Stomach (tissue), 19 donors: ENCODE measurements at places on chromosomes 3 and 15.

- DNase-seq = no peak
Measured at GRCh38 chr3:180102134-180102533, 65.4 kb upstream of the PEX5L start.

DNA sequence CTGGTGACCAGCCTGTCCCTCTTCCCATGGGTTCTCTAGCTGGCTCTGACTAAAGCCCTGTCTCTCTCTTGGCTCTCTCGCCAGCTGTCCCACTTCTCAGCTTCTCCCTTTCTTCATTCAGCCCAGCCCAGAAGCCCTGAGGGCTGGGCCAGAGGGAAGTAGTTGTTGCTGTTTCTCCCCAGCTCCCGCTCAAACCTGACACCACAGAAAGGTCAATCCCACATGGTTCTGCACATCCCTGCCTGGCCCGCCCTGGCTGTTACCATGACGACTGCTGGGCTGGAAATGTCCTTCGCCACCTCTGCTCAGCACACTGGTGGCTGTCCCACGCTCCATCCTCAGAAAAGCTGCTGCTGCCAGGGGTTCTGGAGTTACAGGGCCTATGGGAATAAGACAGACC lies 25.9 kb downstream of the CCDC32 start:
- no peak for DNase-seq

- no peak for DNase-seq
Measured at GRCh38 chr15:55475842-55476241, 32.2 kb downstream of the DNAAF4 start.

DNA sequence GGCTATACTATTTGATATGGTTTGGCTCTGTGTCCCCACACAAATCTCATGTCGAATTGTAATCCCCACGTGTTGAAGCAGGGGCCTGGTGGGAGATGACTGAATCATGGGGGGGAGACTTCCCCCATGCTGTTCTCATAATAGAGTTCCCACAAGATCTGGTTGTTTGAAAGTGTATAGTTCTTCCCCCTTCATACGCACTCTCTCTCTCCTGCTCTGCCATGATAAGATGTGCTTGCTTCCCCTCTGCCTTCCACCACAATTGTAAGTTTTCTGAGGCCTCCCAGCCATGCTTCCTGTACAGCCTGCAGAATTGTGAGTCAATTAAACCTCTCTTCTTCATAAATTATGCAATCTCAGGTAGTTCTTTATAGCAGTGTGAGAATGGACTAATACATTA lies 290.1 kb upstream of the CHRM5 start:
- DNase-seq = no peak

GRCh38 chr3:180066598-180066997 lies 29.9 kb upstream of the PEX5L start:
- DNase-seq = no peak

DNA sequence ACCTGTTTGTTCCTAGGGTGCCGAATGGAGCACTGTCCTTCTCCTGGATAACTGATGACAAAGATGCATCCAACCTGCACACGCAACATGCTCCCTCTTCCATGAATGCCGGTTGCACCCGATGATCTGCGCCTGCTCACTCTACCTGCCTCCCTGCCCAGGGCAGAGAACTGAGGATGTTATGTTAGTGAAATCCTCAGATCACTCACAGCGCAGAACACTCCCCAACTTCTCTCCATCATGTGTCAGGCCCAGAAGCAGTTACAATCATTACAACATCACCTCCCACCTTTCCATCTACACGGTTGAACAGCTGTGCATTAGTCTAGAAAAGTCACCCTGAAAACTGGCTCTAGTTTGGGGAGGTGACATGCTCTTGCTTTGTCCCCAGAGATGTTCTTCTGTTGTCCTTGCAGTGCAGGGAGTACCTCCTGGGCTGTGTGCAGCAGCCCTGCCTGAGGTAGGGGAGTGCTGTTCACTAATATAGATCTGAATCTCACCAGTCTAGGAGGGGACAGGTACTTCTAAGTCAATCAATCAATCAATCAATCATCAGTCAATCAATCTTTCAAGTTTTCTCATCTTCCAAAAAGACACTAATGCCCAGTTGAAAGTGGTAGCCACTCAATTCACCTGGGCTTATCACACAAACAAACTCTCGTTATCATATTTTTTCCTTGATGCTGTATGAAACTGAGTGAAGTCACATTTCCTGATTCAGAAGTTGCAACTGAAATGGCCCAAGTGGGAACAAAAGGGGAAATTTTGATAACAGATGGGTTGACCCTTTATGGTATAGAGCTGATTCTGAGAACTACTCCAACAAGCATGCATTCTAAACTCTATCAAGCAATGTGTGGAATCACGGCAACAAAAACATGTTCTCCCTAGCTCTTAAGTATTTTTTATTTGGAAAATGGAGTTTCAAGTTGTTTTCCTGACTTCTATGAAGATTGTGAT lies 15.4 kb upstream of the ISLR start:
- no peak for DNase-seq
